CD4-positive, alpha-beta T cell treated with Interleukin-6 for 4 hours (primary cell): ENCODE measurements at places on chromosomes 16 and 17.

DNA sequence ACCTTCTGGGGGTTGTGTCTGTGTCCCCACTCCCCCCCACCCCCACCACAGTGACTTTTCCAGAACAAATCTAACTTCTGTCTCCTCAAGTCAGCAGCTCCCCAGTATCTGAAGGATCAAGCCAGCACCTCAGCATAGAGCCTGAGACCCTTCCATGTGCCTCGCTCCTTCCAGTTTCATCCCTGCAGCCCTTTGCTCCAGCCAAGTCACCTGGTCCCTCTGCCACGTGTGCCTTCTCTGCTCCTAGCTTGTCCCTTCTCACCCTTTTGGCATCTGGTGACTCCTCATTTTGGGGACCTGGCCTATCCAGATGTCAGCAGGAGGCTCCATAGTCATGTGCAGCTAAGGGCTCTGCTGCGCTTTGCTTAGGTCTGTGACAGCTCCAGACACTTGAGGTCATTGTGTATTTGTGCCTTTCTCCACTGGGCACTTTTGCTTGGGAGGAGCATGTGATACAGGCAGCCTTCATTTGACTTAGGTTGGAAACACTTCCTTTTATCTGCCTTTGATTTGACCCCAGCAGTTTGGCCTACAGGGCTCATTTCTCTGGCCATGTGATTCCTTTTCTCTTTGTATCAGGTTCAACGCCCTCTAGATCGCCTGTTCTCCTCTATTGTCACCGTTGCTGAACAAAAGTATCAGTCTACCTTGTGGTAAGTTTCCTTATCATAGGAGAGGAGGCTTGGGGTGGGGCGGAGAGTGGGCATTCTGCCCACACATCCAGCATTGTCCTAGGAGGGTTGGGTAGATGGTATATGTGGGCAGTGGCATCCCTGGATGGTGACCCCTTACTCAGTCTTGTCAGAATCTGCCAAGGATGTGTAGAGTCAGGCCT, 7.1 kb upstream of the NFATC3 start:
- no peak for DNase-seq

- peak; percentile 15 for DNase-seq
Measured at GRCh38 chr16:2048116-2048543, 345 bp downstream of the TSC2 start.

- peak; percentile 99 for DNase-seq
Measured at GRCh38 chr17:76264755-76265623, at the start of gene UBALD2. Gene UBALD2 (plus strand): TSS chr17:76265348. CDS start chr17:76265506, 158 bp downstream.

DNA sequence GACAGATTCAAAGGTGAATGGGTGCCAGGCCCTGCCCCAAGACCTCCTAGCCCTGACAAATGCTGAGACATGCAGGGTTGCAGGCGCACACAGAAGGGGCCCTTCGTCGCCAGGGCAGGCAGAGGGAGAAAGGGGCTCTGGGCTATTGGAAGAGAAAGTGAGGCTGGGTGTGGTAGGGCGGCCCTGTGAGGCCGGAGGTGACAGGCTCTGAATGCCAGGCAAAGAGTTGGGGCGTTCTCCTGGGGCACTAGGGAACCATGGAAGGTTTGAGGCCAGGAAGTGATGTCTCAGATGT, 26.4 kb upstream of the NXPH3 start:
- DNase-seq = no peak

DNA sequence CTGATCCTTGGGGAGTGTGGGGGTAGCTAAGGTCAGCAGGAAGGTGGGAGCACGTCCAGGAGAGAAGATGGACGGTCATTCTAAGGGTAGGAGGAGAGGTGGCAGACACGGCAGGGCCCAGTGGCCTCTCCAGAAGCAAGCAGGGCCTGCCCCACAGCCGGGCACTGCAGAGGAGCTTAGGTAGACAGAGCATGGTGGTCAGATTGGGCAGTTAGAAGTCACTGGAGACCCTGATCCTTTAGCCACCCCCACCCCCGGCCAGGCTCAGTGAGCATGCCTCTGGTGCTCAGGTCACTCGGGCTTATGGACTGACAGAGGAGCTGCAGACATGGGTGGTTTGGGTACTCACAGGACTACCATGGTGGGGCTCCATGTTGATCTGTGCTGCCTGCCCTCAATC, 26.3 kb downstream of the NLRP1 start:
- no peak for DNase-seq

GRCh38 chr17:48472411-48473281, 42.6 kb upstream of the SKAP1 start:
- DNase-seq = no peak

GRCh38 chr17:15944759-15945526, at the start of gene ADORA2B:
Gene ADORA2B (plus strand): TSS chr17:15945130. CDS start chr17:15945249, 119 bp downstream.
- DNase-seq = peak; percentile 58

GRCh38 chr17:78890498-78890897, 12.5 kb downstream of the CEP295NL start:
- peak; percentile 62 for DNase-seq

GRCh38 chr17:43928609-43929008, 13.7 kb downstream of the PPY start:
- DNase-seq = no peak

DNA sequence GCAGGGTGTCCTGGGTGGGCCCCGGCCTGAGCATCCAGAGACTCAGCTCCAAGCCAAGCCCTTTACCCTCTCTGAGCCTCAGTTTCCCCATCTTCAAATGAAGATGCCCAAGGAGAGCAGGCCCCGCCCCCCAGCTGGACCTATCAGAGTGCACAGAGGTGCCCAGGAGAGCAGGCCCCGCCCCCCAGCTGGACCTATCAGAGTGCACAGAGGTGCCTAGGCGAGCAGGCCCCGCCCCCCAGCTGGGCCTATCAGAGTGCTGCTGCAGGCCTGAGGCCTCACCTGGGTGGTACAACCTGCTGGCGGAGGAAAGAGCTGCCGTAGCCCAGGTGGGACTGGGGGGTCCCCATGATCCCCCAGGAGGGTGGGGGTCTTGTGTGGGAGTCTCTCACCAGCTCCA, 3.4 kb upstream of the SSTR5 start:
- DNase-seq = no peak

- DNase-seq = no peak
Measured at GRCh38 chr16:70493802-70494201, 29.6 kb downstream of the COG4 start.

GRCh38 chr16:85541980-85542900, 70.9 kb upstream of the GSE1 start:
- no peak for DNase-seq

DNA sequence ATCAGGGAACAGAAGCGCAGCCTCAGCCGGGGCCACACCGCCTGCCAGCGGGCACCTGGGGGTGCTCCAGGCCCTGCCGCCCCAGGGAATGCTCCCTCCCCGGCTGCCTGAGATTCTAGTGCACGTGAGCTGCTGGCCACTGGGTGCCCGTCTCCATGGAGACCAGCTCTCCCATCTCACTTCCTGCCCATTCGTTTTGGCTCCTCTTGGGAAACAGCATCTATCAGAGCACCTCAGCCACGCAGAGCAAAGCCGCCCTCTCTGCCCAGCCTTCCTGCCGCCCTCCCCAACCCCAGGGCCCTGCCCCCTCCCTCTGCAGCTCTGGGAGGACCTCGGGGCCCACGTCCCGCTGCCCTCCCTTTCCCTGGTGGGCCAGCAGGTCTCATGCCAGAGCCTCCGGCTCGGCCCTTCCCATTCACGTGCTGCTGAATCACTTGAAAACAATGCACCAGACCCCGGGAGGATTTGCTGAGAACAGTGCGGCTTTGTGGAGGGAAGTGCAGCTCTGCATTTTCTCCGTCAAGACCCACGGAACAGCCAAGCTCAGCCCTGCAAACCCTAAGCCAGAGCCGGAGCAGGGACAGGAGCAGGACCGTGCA, 19.4 kb downstream of the CEP295NL start:
- DNase-seq = no peak

DNA sequence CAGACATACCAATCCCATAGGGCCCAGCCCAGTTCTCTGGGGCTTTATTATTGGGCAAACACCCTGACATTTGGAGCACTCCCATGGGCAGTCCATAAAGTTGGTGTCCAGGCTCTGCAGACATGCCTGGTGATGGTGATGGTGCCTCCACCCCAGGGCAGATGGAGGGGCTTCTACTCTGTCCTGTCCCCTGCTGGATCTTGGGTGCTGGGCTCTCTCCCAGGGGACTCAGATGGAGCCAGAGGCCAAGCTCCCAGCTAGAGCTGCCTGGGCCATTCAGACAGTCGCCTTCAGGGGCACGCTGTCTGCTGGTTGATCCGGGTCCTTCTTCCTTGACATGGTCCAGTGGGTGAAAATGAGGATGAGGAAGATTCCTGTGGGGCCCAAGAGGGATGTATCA, 10.6 kb downstream of the CDH16 start:
- DNase-seq = no peak

DNA sequence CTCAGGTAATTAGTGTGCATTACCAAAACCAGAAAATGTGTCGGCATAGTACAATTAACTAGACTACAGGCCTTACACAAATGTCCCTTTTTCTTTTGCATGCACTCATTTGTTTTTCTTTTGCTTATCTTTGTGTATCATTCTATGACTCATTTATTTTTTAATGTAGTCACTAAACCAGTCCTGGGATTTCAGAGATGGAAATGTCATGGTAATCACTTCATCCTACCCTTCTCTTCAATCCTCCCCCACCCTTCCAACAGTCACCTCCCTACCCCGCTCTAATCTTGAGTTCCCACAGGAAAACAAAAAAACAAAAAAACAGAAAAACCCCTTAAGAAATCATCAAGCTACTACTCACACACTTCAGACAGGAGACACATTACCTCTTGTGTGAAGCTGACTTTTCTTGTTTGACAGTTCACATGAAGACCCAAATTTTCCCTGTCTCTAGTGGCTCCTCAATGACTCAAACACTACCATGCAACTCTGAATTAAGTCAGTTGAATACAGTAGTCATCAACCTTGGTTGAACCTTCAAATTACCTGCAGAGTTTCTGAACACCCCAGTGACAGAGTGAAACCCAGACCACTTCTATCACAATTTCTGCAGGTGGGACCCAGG, 242.4 kb upstream of the SALL1 start:
- DNase-seq = no peak

- no peak for DNase-seq
Measured at GRCh38 chr17:65900216-65900615, 291.7 kb downstream of the CEP112 start.

DNA sequence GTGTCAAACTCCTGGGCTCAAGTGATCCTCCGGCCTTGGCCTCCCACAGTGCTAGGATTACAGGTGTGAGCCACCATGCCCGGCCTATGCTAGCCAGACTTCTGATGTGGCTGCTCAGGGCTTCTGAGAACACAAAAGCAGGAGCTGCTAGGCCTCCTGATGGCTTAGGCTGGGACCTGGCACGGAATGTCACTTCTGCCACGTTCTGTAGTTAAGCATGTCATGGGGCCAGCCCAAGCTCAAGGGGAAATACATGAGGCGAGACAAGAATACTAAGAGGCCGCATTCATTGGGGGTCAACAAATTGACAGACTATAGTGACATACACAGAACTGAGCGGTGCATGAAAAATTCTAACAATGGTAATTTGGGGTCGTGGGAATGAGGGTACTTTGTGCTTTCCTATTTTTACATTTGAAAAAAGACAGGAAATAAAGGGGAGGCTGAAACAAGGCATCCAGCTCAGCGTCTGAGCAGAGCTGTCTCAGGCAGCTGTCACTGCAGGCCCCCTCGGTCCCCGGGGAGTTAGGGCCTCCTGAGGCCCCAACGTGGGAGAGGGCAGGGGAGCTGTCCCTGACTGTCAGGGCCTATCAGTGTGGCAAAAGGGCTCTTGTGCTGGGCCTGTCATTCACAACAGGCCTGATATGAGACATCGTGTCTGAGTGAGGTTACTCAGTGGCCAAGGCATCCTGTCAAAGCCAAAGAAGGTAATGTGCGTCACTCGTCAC, 26.4 kb downstream of the CFAP20 start:
- DNase-seq = no peak

DNA sequence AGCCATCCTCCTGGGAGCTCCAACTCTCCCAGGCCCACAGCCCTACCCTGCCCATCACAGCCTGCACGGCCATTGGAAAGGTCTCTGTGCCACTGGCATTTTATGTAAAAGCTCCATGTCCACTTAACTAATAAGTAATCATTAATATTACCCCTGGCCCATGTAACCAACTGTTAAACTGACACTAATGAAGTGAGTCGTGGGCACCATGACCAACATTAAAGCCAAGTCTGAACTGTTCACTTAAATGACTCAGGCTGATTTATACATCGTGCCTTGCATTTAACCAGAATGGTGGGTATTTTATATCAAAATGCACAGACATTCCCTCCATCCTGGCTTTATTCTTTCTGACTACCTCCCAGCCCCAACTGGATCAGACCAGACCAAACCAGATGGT, 229.3 kb downstream of the SOX9 start:
- DNase-seq = no peak

- DNase-seq = peak; percentile 89
Measured at GRCh38 chr17:8186787-8187516, 3.0 kb downstream of the BORCS6 start.

GRCh38 chr17:27977751-27978688, 64.5 kb upstream of the NLK start:
- DNase-seq = no peak

DNA sequence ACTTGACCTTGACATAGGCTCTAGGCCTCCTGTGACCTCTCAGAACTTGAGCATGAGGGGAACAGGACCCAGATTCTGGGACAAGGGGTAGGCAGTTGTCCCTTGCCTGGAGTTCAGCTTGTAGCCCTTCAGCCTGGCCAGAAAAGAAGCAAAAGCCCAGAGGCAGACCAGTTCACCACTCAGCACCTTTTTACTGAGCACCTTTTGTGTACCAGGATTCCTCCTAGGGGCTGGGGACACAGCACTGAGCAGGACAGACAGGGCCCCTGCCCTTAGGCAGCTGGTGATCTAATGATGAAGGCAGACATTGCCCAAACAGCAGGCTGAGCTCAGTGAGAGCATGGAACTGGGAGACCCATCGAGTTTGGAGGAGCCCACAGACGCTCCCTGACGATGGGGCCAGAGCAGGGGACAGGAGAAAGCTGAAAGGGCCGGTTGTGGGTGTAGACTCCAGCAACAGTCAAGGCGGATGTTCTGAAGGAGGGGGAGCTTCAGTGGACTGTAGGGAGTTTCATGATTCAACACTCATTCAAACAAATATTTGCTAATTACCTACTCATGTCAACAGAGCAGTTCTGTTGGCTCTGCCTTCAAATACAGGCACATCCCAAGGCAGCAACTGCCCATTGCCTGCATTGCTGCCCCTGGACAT, 32.0 kb downstream of the SBK1 start:
- no peak for DNase-seq

DNA sequence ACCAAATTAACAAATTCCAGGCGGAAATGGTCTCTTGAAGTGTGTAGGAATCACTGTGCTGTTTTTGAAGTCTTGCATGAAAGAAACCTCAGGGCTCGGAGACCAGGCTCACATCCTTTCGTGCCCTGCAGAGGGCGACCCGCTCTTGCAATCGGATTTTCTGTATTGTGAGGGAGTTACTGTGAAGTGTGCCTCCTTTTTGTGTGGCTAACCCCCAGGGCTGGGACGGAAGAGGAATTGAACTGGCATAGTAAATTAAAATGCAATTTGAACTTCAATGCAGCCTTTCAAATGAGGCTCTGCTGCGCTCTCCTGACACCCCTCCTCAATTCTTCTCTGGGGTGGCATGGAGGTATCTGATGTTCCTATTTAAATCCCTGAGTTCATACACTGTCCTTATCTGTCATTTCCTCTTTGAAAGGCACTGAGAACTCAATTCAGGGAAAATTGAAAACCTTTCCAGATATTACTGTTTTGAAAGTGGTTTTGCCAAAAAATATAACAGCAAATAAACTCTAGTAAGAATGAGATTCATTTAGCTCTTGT, 51.5 kb upstream of the MGAT5B start:
- peak; percentile 76 for DNase-seq
